ENCODE measurements at places on chromosomes 4 and X.

- no peak for DNase-seq
These were observed 20.9 kb upstream of the KLHL8 start for GRCh38 chr4:87241336-87241735.

- no peak for DNase-seq
These were observed 6.8 kb downstream of the ARHGAP4 start for GRCh38 chrX:153919281-153919680.

DNA sequence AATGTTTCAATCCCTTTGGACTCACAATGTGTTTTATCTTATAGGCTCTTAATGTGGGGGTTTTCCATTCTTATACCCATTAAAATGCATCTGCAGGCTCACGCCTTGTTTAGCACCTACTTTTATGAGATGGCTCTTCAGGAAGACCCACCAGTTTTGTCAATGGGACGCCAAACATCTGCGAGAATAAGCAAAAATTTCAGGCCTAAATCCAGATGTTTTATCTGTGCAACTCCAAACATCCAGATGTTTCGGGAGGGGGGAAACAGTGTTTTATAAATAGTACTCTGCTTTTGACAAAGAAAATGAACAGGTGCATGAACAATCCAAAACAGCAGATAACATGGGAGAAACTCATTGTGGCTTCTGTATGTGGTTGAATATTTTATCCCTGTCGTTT lies 342.8 kb downstream of the DHX15 start:
- DNase-seq = no peak

GRCh38 chrX:40864972-40865371 lies 129.6 kb upstream of the MED14 start:
- no peak for DNase-seq

- no peak for DNase-seq
These were observed 119.1 kb downstream of the SH3RF1 start for GRCh38 chr4:169151671-169152070.

DNA sequence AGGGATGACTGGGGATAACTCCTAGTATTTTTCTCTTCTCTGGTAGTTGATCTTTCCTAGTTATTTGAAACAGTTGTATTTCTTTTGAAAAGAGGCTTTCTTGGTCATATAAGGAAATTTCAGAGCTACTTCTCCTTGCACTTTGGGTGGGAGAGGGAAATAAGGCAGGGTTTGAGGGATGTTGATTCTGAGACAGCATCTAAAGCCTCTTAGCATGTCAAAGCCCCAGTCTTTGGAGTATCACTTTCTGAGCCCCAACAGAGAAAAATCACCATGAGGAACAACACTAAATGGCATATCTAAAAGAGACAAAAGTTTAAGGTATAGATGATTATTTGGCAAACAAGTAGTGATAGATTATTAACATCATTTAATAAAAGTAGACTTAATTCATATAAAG lies 688.1 kb downstream of the TRAM1L1 start:
- DNase-seq = no peak

GRCh38 chr4:7880683-7881082 lies 59.0 kb downstream of the AFAP1 start:
- no peak for DNase-seq

DNA sequence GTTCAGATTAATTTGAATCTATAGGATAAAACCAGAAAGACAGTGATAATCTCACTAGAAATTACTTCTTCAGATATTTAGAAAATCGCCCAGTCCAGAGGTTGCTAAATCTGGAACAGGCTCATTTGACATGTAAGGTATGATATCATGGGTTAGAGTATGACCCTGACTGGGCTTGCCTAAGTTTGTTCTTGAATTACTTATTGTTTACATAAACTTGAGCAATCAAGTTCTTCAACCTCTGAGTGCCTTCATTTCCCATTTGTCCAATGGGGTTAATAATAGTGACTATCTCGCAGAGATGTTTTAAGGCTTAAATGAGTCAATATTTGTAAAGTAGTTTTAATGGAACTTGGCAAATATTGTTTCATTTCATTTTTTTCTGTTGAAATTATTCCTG lies 1947.6 kb upstream of the IGFBP7 start:
- DNase-seq = no peak

DNA sequence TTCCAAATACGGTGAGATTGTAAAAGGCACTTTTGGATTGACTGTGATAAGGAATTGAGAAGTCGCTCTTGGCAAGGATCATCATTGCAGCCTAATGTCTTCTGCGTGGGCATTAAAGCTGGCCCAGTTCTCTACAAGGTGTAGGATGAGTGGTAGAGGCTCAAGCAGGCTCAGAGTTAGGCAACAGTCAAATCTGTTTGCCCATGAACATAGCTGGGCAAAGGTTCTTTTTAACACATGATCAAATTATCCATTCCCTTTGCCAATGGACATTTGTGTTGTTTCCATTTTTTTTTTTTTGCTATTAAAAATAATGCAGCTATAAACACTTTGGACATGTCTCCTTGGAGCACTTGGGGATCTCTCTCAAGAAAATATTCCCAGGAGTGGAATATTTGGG lies 229.1 kb upstream of the FAT1 start:
- no peak for DNase-seq

GRCh38 chrX:119105826-119106225 lies 21.8 kb downstream of the KIAA1210 start:
- no peak for DNase-seq

DNA sequence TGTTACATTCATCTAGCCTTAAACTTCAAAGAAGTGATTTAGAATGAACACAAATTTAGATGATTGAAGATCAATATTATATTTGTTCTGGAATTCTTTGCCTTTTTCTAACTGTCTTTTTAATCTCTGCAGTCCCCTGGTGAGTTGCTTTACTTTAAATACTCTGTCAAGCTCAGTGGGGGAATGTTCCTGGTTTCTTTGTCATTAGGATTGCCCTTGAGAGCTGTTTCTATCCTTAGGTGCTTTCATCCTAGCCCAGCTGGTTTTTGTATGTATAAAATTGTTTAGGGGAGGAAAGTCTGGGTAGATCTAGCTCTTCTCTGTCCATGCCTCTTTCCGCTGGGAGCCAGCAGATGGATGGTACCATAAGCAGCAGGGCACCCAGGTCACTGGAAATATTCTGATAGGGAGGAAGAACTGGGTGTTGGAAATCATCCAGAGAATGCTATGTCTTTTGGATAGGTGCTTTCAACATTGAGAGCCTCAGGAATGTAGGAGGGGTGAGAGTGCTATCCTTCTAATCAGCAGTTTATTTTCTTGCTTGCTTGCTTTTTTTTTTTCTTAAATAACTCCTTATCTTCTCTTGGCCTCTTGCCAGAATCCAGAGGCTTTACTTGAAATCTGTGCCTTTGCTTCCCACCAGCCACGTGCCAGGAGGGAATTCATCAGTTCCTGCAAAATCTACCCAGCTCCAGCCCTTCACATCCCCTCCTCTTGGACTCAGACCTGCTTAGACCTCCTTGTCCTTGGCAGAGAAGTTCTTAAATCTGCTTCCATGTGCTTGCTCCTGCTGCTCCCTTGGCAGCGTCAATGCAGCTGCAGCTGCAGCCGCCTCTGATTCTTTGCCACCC lies 215.3 kb upstream of the ANXA3 start:
- no peak for DNase-seq

DNA sequence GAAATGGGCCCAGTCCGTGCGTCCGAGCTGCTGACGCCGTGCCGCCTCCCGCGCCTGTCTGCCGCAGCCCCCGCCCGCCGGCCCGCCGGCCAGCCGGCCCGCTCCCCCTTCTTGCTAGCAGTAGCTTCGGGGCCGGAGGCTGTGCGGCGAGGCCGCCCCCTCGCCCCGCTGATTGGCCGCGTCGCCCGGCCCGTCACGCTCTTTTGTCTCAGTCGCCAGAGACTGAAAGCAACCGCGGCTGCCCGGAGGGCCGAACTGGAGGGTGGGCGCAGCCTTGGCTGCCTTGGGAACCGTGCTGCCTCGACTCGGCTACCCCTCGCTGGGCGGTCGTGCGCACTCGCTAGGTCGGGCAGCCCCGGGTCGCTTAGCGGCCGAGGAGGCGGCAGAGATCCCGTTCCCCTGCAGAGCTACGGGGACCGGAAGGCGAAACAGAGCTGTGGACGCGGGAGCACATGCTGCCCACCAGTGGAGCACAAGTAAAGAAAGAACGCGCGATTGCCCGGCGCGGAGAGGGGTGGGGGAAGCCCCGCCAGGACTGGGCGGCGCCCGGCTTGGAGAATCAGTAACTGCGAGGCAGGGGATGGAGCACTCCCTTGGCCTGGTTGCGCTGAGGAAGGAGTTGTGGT lies at the start of gene ZCCHC18:
Gene ZCCHC18 (plus strand): TSS at position 198 of the 626 bp plus-strand sequence. CDS start 1,589 bp downstream, outside the sequence.
- DNase-seq = no peak

DNA sequence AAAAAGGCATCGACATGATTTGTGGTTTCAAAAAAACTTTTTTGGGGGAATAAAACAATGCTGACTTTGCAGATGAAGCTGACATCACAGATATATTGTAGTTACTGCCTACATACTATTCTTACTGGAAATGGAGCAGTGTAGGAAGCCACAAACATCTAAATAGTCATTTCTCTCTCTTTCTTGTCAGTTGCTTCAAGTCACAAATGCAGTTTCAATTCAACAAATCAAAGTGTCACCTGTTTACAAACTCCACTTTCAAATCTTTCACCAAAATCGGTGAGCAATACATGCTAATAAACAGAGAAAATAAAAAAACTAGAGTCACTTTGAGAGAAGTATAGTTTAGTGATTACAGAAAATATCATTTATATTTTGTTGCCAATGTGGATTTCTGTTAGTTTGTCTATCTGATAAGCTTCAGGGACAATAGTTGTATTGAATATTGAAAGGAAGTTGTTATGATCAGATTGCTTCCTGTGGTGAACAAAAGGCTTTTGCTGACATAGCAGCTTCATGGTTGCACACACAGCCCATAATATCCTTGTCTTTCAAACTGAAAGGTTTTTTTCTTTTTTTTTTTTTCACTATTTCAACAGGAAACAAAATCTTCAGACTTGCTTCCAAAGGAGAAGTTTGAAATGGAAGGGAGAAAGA lies 49.7 kb upstream of the PTPN13 start:
- DNase-seq = peak; percentile 31

- DNase-seq = no peak
These were observed 12.9 kb downstream of the TMEM131L start for GRCh38 chr4:153479101-153479500.

GRCh38 chr4:64230709-64231310 lies 178.4 kb downstream of the TECRL start:
- DNase-seq = no peak

DNA sequence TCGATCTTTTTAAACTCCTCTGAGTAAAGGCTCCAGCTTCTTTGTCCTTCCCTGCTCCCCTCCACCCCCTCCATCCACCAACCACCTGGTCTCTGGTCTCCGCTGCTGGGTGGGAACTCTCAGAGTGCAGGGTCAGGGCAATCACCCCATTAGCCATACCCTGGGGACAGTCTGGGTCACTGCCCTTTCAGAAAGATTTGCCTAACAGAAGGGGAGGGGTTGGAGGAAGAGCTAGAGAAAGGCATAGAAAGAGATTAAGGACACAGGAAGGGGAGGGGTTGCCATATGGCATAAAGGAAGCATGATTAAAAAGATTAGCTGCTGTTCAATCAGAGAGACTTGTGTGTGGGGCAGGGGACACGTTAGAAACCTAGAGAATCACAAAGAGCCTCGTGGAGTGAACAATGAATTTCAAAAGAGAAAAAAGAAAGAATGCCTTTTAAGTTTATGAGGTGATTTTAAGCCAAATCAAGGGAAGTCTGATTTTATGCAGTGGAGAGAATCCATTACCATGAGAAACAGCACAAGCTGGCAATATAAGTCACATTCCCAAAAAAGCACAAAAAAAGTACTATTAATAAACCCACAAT lies 115.5 kb upstream of the ACSL4 start:
- no peak for DNase-seq

DNA sequence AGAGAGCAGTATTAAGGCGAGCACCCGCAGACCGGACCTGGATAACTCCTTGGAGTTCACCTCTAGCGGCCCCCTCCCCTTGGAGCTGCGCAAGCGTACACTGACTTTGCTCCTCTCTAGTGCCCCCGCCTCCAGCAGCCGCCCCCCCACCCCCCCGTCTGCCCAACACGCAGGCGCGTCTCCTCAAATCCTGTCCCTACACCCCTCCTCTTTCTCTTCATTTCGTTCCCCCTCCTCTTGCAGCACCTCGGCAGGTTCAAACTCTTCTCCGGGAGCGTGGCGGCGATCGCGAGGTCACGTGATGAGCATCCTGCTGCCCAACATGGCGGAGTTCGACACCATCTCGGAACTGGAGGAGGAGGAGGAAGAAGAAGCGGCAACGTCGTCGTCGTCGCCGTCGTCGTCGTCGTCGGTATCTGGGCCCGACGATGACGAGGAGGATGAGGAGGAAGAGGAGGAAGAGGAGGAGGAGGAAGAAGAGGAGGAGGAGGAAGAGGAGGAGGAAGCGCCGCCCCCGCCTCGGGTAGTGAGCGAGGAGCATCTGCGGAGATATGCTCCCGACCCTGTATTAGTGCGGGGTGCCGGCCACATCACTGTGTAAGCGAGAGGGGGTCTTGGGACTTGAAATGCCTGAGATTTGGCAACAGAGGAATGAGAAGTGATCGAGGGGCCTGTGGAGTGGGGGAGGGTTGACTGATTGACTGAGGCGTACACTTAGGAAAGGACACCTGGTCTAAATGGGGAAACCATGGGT lies at the start of gene CHIC1:
Gene CHIC1 (plus strand): TSS at position 214 of the 754 bp plus-strand sequence. CDS start 88 bp downstream, at position 302.
- DNase-seq = peak; percentile 73

DNA sequence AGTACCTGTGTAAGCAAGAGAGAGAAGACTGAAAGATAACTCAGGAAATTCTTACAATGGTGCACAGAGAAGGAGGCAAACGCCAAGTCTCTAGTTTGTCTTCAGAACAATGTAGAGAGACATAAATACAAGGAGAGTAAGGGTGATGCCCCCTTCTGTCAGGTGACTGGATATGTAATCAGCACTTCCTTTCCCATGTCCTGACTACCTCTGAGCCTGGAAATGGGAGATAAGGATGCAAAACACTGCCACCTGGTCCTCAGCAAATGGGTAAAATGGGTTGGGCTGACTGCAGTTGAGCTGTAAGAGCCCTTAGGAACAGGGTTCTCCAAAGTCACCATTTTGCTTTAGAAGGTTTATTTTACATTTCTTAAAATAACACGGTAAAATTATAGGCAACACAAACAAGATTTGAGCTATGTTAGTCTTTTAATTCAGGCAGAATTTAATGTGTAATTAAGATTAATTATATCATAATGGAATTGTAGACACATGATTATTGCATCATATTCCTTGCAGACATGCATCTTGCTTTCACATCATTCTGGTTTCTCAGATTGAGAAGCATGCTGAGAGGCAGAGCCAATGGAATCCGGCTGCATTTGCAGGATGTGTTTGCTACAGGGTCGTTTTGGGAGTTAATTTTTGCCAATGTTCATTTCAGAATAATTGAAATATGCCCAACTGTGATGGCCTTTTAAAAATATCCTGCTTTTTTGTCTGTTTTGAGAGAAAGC lies 37.2 kb upstream of the ARX start:
- no peak for DNase-seq

DNA sequence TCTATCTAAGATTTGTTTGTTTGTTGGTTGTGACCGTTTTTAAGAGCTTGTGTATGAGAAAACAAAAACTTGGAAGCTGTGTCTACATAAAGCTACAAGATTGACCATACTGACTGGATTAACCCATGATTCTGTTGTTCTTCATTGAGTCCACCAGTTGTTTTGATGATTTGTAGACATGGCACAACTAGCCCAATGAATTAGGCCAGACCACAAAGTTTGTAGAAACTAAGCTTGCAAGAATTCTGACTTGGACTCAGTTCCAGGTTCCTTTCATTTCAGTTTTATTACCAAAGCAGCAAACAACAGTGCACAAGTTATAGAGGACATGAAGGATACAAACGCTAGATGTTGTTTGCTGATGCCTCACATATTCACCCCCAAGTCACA lies 119.3 kb downstream of the RASGEF1B start:
- DNase-seq = no peak

- DNase-seq = no peak
These were observed 117.2 kb upstream of the MED14 start for GRCh38 chrX:40852586-40852985.
